Right hindlimb (tissue), 1 donor: ENCODE measurements at places on chromosomes 5 and 9.

- no peak for DNase-seq
These were observed 63.3 kb downstream of the ABCA1 start for GRCh38 chr9:104864675-104865104.

DNA sequence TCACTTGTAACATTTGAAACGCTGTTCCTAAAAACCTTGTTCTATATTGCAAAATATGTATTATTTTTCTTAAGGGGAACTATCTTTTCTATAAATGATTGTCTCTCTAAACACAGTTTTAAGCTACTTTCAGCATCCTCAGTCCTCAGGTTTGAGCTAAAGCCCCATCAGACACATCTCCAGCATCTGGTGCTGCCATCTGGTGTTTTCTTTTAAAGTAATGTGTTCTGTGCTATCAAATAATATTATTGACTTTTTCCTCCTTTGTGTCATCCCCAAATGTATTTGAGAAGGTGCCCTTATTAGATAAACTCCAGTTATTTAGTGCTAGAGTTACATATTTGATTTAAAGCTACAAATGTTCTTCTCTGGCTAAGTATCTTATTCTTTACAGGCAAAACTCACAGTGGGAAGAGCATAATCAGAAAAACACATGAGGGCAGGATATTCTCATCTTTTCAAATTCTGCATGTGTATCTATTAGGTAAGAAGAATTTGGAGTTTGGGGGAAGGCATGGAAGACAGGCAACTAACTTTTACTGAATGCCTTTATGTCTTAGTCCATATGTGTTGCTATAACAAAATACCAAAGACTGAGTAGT lies 27.5 kb downstream of the ZNF474 start:
- DNase-seq: no peak

- DNase-seq: no peak
These were observed 328.4 kb downstream of the ARHGEF28 start for GRCh38 chr5:73954381-73954780.

DNA sequence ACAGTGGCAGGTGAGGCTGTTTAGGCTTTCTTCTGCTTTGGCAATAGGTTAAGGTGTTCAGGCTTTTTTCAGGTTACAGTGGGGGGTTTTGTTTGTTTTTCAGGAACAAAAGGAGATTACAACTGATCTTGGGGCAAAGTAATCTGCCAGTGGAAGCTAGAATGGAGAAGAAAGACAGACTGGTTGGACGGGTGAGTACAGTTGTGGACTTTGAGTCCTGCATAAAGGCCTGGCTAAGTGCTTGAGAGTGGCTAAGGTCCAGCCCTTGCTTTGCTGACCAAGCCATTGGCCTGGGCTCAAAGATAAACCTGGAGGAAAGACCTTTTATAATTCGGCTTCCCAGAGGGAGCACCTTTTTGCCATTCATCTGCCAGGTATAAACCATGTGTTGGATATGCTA lies 63.1 kb downstream of the MTMR12 start:
- DNase-seq: no peak

- DNase-seq: no peak
These were observed 185.6 kb downstream of the TSSK1B start for GRCh38 chr5:113249206-113249605.

GRCh38 chr9:113484258-113484730 lies 20.8 kb downstream of the RGS3 start:
- DNase-seq: no peak

- no peak for DNase-seq
These were observed 333.4 kb downstream of the YTHDC2 start for GRCh38 chr5:113846941-113847340.

GRCh38 chr5:169945831-169946261 lies 34.4 kb downstream of the INSYN2B start:
- DNase-seq: peak; percentile 65
